Right renal pelvis (tissue), 4 donors: ENCODE measurements at places on chromosomes 5 and 9. TPM values are rescaled to one million over a fixed set of nuclear protein-coding genes. Genes with fewer than 3 reads are reported as not detected.

MCTP1 gene
- polyA plus RNA-seq = 7.3 TPM

DNA sequence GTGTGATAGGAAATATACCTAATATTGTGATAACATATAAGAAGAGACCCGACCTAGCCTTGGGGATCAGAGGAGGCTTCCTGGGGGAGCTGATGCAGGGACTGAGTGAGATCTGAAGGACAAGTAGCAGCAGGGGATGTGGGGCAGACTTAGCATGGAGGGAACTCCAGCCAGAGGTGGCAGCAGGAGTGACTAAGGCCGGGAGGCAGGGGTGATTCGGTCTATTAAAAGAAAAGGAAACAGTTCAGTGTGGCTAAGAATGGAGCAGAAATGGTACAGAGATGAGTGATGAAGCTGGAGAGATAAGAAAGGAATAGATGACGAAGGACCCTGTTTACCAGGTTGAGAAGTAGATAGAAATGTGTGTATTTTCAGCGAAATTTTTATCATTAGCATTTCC, 408.8 kb downstream of the ENC1 start:
- no peak for DNase-seq

- DNase-seq = no peak
Observed at GRCh38 chr9:96859461-96860198, 5.3 kb upstream of the ZNF782 start.

DNA sequence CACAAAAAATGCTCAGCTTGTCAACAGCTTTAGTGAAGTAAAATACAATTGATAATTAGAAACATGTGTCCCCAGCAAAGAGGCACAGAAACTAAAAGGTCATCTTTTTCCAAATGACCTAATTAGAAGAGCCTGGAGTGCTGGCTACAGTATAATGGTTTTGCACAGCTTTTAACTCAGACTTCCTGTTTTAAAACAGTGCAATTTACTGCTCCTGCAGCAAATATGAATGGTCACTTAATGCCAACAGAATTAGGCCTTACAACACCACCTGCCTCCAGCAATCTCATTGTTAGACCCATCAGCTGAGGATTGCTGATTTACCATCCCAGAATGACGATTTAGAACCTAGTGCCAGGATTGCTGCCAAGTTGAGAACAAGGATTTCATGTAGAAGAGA, 239.3 kb downstream of the CETN3 start:
- no peak for DNase-seq

DNA sequence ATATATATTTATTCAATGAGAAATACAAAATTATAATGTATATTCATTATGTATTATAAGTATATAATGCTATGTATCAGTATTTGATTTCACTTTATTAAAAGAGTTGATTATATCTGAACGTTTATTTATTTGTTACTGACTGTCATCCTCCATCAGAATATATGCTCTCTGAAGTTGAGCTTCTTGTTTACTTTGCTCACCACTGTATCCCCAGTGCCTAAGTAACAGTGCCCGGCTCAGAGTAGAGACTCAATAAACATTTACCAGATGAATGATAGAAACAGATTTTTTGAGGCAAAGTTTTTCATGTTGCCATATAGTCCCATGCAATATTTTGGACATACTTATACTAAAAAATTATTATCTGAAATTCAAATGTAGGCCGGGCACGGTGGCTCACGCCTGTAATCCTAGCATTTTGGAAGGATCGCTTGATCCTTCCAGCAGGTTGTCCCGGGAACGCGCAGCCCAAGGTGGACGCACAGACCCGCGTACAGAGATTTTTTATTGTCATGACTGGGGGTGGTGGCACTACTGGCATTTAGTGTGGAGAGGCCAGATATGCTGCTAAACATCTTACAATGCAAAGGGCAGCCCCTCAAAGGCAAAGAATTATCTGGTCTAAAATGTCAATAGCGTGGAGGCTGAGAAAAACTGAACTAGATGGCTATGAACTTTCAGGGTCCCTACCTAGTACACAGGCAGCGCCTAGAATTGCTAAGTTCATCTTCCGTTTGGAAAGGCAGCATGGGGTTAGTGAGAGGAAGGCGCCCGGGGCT, 761 bp upstream of the DNAJC25 start:
- no peak for DNase-seq

DNA sequence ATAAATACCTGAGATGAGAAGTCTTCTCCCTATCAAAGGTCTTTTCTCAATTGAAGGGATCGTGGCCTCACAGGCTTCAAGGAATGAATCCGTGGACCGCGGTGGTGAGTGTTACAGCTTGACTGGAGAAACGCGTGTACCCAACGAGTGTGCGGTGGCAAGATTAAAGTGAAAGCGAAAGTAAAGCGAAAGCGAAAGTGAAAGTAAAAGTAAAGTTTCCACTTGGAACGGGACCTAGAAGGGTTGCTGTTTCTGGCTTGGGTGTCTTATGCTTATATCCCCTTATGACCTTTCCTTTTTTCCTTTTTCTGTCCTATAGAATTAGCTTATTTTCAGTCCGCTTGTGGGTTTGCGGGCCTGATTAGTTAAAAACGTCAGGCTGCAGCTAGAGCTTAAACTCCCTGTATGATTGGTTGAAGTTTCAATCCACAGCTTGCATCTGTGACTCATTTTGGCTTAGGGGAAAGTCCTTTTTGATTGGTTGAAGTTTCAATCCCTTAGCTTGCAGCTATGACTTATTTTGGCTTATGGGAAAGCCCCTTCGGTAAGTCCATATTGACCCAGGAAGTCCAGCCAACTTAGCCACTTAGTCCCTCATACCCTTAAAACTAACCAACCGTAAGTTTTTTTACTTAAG, 924.3 kb upstream of the CDH10 start:
- no peak for DNase-seq
